ENCODE measurements at places on chromosomes 4 and X. TPM values are rescaled to one million over a fixed set of nuclear protein-coding genes. Genes with fewer than 3 reads are reported as not detected.

The ARX gene
- total RNA-seq, result not detected

The TMEM150C gene
- total RNA-seq, result 5.9 TPM

The AWAT2 gene
- 0.26 TPM for total RNA-seq

The EDA gene
- 5.5 TPM for total RNA-seq

The GAGE1 gene
- not detected for total RNA-seq

The PABPC5 gene
- total RNA-seq, result 1.9 TPM

The SPANXA2 gene
- total RNA-seq, result not detected

GRCh38 chrX:113399506-113400192 lies 559.0 kb upstream of the AMOT start:
- DNase-seq, result no peak

- no peak for DNase-seq
Observed at GRCh38 chr4:173247321-173247720, 78.7 kb downstream of the GALNT7 start.

GRCh38 chr4:184792334-184792733 lies 33.4 kb downstream of the ACSL1 start:
- no peak for DNase-seq

DNA sequence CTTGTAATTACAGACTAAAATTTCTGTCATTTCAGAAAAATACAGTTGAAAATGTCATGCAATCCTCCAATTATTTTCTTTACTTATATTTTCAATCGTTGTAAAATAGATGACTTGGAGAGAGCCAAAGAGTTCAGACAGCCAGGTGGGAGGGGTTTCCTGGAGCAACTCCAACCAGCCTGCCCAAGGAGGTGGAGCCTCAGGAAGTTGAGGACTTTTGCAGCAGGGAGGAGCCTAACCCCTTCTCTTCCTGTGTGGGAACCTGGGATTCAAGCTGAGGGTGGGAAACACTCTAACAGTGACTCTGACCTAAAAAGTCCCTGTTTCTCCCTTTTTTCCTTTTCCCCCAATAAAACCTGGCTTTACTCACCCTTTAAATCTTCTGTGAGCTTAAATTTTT lies 72.2 kb upstream of the GABRG1 start:
- DNase-seq, result no peak

- no peak for DNase-seq
Observed at GRCh38 chr4:82799006-82799881, 648 bp upstream of the SCD5 start.

DNA sequence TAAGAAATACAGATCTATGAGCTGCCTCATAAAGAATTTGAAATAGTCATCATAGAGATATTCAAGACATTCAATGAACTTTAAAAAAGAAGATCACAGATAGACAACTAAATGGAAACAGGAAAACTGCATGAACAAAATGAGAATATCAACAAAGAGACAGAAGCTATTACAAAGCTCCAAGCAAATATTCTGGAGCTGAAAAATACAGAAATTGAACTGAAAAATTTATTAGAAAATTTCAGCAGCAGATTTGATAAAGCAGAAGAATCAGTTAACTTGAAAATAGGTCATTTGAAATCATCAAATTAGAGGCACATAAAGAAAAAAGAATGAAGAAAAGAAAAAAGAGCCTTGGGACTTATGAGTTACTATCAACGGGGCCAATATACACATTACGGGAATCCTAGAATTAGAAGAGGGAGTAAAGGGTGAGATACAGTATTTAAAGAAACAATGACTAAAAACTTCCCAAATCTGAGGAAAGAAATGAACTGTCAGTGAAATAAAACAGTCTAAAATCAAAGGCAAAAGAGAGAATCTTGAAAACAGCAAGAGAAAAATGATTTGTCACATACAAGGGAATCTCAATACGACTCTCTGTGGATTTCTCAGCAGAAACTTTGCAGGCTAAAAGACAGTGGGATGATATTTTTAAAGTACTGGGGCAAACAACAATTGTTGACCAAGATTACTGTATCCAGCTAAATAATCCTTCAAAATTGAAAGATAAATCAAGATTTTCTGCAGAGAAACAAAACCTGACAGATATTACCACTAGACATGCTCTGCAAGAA lies 641.6 kb downstream of the ANKRD50 start:
- DNase-seq, result no peak

- DNase-seq, result no peak
Observed at GRCh38 chrX:146278381-146278780, 460.8 kb downstream of the SLITRK2 start.

DNA sequence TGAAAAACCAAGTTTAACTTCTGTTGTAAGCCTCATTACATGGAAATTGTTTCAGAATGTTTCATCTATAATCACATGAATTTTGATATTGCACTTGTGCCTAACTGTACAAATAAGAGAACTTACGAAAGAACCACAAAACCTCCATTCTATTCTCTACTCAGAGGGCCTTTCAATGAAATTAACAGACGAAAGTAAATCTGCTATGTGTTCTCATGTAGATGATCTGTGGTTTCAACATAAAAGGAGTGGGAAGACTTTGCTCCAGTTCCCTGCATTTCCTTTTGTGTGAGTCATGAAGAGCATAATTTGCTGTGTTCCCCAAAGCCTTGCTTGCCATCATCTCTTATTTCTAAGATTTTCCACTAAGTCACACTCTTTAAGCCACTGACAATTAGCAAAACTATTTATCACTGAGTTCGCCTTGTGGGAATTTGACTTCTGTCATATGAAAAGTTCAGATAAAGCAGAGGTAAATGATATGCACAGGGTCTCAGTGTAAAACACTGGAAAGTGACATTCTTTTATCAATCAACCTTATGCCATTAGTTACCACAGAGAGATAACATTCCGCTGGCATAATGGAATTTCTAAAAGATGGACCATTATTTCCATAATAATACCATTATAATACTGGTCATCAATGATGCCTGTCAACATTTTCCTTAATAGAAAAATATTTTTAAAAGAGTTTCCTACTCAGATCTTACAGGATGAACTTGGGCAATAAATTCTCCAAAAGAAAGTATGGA lies 329.8 kb downstream of the NR3C2 start:
- no peak for DNase-seq

DNA sequence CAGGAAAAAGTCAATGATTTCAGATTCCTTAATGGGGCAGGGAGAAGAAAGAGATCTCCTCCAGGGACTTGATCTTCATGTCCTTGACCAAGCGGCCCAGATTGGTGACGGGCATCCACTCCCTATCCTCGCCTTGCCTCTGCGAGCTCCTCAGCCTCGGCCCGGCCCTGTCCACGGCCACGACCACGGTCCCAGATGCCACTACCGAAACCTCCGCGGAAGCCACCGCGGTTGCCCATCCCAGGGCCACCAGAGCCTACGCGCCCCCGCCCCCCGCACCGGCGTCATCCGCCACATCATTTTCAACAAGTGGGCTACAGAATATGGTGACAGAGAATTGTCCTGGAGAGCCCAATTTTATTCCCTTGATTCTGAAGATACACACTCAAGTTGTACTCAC lies 751.2 kb upstream of the PABPC4L start:
- DNase-seq, result peak; percentile 58
